NCI-H1105 treated with DMSO at 0.1 percent for 48 hours (cell line): ENCODE measurements at places on chromosomes 11 and 22.

GRCh38 chr11:17298302-17298701, 21.8 kb downstream of the NUCB2 start:
- DNase-seq: no peak

DNA sequence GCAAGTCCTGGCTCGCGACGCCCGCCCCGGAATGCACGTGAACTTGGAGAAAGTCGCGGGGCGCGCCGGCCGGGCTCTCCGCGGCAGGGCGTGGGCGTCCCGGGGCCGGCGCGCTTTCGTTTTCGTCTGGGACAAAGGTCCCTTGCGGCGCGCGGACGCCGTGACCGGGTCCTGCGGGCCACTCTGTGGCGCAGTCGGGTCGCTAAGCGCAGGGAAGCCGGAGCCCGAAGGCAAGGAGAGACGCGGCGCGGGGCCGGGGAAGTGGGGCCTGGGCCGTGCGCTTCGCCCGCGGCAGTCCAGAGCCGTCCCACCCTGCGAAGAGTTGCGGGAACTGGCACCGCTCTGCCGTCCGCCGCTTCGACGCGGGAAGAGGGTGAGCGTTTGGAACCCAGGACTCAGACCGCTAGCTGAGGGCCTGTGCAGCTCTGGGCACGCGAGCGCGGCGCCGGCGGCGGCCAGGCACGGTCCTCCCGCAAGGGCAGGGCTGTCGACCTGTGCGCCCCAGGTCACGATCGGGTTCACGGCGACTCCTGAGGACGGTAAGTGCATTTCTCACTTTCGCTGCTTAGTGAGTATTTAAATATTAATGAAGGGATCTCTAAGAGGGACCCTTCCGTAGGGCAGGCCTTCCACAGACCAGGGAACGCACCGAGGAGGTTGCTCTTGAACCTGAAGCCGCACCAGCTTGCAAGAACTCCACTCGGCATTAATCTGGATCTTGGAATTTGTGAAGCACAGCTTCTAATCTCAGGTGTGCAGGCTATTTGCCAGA, 78.0 kb upstream of the PPARA start:
- no peak for DNase-seq

DNA sequence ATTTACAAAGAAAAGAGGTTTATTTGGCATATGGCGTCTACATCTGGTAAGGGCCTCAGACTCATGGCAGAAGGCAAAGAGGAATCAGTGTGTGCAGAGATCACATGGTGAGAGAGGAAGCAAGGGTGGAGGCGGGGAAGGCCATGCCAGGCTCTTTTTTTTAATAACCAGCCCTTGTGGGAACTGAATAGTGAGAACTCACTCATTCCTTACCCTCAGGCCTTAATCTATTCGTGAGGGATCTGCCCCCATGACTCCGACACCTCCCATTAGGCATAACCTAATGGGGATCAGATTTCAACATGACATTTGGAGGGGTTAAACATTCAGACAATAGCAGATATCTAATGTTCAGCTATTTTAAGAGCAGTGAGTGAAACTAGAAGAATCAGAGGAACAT, 55.7 kb downstream of the ATM start:
- DNase-seq: peak; percentile 3

DNA sequence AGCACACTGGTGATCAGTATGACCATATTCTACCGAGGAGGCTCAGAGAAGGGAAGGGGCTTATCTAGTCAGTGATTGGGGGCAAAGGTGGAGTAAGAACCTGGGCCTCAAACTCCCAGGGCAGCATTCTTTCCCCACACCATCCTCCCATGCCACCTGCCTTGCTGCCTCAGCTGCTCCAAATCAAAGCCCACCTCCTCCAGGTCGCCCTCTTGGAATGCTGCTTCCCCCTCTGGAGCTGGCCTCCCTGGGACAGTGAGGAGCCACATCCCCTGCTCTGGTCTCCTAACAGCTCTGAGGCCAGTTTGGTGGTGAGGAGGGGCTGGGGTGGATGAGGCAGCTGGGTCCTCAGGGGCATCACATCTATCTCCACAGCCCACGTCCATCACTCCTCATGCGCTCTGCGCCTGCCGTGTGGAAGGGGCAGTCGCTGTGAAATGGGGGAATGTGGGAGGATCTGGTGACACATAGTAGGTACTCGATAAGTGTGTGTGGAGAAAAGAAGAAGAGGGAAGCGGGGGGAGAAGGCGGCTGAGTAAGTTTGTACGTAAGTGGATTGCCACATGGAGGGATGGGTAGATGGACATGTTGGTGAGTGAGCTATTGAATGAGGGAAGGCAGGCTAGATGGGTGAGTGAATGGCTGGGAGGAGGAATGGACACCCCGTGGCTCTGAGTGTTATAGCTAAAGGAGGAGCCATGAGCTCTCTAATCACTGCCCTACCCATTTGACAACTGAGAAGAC, 16.1 kb upstream of the ARHGEF17 start:
- no peak for DNase-seq

- no peak for DNase-seq
These were observed 19.9 kb downstream of the EMID1 start for GRCh38 chr22:29225422-29226090.

GRCh38 chr11:13292970-13293369, 15.4 kb downstream of the BMAL1 start:
- DNase-seq: no peak

DNA sequence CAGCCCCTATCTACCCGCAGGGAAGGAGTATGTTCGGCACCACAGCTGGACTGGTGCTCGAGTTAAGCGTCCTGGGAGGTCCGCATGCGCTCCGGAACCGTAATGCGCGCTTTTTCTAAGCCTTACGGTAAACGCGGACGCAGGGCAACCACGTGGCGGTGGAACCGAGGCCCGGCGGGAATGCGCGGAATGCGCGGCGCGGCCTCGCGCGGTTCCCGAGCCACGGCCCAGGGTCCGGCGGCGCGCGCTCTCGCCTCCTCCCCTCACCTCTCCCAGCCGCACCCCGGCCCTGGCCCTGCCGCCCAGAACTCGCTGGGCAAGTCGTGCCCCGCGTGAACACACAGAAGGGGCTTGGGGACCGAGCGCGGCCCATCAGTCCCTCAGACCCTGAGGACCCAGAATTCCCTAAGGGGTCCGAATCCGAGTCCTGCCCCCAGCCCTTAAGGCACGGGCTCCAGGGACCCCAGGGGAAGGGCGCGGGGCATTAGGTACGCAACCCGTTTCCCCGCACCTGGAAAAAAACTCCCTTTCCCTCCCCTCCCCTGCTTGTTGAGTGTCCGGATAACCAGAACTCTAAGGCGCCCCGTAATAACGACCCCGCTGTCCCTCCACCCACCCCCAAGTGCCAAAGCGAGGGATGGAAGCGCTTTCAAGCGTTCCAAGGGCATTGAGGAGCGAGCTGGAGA, 4.3 kb upstream of the CCND1 start:
- DNase-seq: no peak

DNA sequence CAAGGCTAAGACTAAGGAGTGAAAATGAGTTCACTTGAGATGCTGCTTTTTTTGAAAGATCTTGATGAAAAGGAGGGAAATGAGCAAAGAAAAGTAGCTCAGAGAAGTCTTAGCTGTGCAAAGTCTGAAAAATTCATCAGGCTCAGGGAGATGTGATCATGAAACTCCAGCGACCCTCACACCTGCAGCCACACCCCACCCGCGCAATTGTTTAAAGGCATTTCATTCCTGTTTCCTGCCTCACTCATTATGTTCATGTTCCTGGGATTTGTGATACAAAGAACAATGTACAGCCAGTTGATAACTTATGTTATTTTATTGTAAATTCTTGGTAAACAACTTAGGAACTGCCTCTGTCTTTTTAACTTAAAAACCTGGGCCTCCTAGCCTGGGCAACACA, 8.7 kb upstream of the GSTP1 start:
- DNase-seq: no peak

DNA sequence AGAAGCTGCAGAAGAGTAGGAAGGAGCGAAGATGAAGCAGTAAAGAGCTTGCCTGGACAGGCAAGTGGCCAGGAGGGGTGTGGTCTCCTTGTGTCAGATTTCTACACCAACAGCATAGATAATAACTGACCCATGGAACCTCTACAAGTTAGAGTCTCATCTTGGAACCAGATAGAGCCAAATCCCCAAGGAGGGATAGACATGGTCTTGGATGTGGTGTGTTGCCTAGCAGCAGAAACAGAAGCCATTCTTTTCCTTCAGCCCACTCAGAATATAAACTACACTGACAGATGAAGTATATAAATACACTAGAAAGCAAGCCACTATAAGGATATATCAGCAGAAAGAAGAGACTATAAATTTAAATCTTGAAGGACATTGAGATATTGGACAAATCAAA, 4.3 kb upstream of the CARD16 start:
- DNase-seq: no peak

- no peak for DNase-seq
These were observed 56.1 kb upstream of the PTPRJ start for GRCh38 chr11:47924184-47924691.

DNA sequence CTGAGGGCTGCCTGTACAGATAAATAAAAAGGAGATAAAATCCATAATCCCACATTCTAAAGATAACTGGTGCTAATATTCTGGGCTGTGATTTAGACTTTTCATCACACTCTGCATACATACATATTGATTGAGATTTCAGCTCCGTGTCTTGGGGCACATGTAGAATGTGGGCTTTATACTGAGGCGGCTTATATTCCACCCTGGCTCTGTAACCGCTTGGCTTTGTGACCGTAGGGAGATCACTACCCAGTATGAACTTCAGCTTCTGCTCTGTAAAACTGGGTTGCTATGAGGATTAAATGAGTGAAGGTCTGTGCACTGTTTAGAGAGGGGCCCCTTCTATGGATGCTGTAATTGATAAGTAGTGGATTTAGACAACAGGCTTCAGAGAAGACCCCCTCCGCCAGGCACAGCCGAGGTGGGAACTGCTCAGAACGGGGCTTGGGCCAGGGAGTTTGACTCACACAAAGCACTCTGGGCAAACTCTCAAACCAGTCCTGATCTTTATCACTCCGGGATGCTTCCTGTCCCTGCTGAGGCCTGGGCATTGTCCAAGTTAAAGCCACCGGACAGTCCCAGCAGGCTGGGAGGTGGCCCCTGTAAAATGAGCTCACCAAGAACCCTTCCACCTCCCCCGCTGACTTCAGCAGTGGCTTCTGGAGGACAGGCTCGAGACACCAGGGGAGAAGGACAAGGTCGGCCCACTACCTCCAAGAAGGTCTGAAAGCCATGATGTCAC, 17.2 kb downstream of the KIAA1671 start:
- DNase-seq: no peak

- DNase-seq: no peak
These were observed 13.1 kb downstream of the WNT11 start for GRCh38 chr11:76193219-76193618.

GRCh38 chr11:126660321-126660720, 304.8 kb downstream of the ST3GAL4 start:
- peak; percentile 59 for DNase-seq

DNA sequence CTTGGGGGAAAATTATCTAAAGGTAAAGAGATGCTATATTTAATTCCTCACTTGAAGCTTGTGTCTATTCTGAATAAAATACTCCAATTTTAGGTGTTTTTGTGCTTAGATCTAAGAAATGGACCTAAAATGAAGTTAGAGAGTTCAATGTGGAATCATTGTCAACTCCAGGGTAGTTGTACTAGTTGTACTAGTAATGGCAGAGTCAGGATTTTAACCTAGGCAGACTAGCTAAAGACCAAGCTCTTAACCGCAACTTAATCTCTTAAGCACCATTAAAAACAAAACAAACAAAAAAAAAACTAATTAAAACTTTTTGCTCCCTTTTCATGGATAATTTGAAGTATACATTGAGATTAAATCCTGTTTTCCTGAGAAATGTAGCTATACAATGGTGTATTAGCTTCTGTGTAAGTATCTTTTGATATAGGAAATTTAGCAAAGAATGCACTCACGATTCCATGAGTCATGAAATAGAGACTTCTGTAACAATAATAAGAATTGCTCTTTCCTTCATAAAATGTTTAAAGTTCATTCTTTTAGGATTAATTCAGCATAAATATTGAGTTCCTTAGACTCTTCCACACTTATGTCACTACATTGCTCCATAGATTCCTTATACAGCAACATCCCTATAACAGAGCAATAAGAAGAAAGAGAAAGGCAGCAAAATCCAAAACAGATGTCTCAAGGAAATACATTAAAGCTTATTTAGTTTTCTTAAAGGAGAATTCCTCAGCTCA, 26.5 kb upstream of the SOX6 start:
- no peak for DNase-seq

GRCh38 chr22:29951791-29952413, 68.9 kb downstream of the MTMR3 start:
- DNase-seq: no peak

GRCh38 chr11:74225565-74225964, 54.5 kb downstream of the PPME1 start:
- no peak for DNase-seq

GRCh38 chr22:43862074-43862881, at the start of gene SULT4A1:
Gene SULT4A1, minus strand, starts transcription at chr22:43862513. Its CDS starts 131 bp downstream, at chr22:43862382.
- peak; percentile 43 for DNase-seq

- no peak for DNase-seq
These were observed 98.5 kb downstream of the SMCO4 start for GRCh38 chr11:93444617-93445073.

- no peak for DNase-seq
These were observed 4.7 kb downstream of the KLHL22 start for GRCh38 chr22:20490941-20491307.
